ENCODE measurements at places on chromosomes 6 and 20. TPM values are rescaled to one million over a fixed set of nuclear protein-coding genes. Genes with fewer than 3 reads are reported as not detected.

GRCh38 chr6:111503660-111504059 is 20.6 kb upstream of the REV3L start:
- H3K36me3 ChIP-seq: no peaks in the 10 kb centered on the region
- no peaks in the 10 kb centered on the region for H3K27me3 ChIP-seq
- no peak for DNase-seq

DNA sequence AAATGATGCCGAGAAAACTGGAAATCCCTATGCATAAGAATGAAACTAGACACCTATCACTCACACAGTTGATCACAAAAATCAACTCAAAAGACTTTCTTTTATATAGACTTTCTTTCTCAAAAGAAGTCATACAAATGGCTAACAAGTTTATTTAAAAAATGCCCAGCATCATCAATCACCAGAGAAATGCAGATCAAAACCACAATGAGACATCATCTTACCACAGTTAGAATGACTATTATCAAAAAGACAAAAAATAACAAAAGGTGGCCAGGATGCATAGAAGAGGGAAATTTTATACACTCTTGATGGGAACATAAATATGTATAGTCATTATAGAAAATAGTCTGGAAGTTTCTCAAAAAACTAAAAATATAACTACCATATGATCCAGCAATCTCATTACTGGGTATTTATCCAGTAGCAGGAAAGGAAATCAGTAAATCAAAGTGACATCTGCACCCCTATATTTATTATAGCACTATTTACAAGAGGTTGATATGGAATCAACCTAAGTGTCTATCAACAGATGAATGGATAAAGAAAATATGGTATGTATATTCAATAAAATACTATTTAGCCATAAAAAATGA is 3.4 kb upstream of the RNF217 start:
- no peak overlapping the region for H3K4me3 ChIP-seq
- no peak for DNase-seq
- peaks cover 15% of the 10 kb centered on the region for H3K4me1 ChIP-seq
- H3K27me3 ChIP-seq: no peaks in the 10 kb centered on the region
- no peak overlapping the region for H3K27ac ChIP-seq

DNA sequence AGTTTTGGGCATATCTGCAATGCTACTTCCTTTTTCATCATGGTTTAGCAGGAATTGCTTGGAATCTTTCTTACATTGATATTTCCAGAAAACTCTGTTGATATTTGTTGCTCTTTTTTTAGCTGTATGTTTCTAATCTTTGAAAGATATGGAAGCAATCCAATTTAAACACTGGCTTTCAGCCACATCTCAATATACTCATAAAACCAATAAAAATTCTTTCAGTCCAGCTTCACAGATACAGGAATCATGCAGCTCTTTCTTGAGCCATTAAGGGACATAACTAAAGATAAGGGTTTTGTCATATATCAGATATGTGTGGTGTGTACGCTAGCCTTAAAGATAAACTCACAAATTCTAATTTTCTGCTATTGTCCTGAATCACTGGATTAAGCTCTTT is 47.4 kb downstream of the PKIB start:
- H3K4me3 ChIP-seq: no peak overlapping the region
- DNase-seq: no peak
- H3K27me3 ChIP-seq: no peaks in the 10 kb centered on the region
- H3K4me1 ChIP-seq: no peaks in the 10 kb centered on the region
- no peaks in the 10 kb centered on the region for H3K36me3 ChIP-seq
- H3K27ac ChIP-seq: no peak overlapping the region

The BPIFB2 gene
- total RNA-seq: not detected

- no peaks in the 10 kb centered on the region for H3K27me3 ChIP-seq
- H3K36me3 ChIP-seq: peaks cover 22% of the 10 kb centered on the region
- no peak overlapping the region for H3K4me3 ChIP-seq
- DNase-seq: no peak
- no peak overlapping the region for H3K27ac ChIP-seq
These were observed 21.6 kb downstream of the NAPB start for GRCh38 chr20:23399568-23400241.

GRCh38 chr6:107565165-107565723 is 75.3 kb downstream of the SOBP start:
- H3K4me1 ChIP-seq: peaks cover 44% of the 10 kb centered on the region
- DNase-seq: no peak
- no peak overlapping the region for H3K27ac ChIP-seq
- no peaks in the 10 kb centered on the region for H3K27me3 ChIP-seq

DNA sequence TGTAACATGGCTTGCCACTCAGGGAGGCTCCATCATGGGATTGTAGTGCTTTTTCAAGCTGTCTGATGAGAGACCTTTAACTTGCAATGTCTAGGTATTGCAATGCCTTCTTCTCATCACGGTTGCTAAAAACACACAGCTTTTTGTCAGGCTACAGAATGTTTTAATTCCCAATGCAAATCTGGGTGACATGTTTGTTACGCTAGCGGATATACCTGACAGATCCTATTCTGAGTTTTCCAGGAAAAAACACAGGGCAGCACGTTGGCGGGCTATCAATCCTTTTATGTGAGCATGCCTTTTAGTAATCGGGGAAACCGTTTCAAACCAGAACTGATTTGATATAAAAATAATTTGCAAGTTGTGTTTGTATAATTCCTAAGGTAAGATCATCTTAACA is 577.2 kb upstream of the MAP3K7 start:
- no peak overlapping the region for H3K27ac ChIP-seq
- no peaks in the 10 kb centered on the region for H3K27me3 ChIP-seq
- no peaks in the 10 kb centered on the region for H3K4me1 ChIP-seq
- DNase-seq: no peak

DNA sequence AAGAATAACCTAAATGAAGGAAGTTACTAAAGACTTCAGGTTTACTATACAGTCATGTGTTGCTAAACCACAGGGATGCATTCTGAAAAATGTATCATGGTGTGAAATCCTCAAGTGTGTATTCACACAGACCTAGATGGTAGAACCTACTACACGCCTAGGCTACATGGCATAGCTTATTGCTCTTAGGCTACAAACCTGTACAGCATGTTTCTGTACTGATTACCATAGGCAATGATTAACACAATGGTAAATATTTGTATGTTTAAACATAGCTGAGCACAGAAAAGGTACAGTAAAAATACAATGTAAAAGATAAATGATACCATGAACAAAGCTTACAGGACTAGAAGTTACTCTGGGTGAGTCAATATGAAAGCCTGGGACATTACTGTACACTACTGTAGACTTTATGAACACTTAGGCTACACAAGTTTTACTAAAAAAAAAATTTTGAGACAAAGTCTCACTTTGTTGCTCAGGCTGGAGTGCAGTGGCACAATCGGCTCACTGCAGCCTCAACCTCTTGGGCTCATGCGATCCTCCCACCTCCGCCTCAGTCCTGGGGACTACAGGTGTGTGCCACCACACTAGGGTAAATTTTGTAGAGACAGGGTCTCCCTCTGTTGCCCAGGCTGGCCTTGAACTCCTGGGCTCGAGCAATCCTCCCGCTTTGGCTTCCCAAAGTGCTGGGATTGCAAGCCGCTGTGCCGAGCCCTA is 36.0 kb downstream of the ADNP start:
- H3K4me1 ChIP-seq: no peaks in the 10 kb centered on the region
- H3K36me3 ChIP-seq: peaks cover 99% of the 10 kb centered on the region
- no peaks in the 10 kb centered on the region for H3K27me3 ChIP-seq
- DNase-seq: no peak
- no peak overlapping the region for H3K27ac ChIP-seq

GRCh38 chr6:148109732-148110131 is 232.9 kb upstream of the SASH1 start:
- no peak overlapping the region for H3K27ac ChIP-seq
- no peak for DNase-seq
- no peaks in the 10 kb centered on the region for H3K36me3 ChIP-seq
- no peaks in the 10 kb centered on the region for H3K27me3 ChIP-seq

The GMPR gene
- 92.9 TPM for total RNA-seq

Data from heart right ventricle (tissue), 16 donors.